ENCODE measurements at places on chromosomes 3 and 15. TPM values are rescaled to one million over a fixed set of nuclear protein-coding genes. Genes with fewer than 3 reads are reported as not detected.

DNA sequence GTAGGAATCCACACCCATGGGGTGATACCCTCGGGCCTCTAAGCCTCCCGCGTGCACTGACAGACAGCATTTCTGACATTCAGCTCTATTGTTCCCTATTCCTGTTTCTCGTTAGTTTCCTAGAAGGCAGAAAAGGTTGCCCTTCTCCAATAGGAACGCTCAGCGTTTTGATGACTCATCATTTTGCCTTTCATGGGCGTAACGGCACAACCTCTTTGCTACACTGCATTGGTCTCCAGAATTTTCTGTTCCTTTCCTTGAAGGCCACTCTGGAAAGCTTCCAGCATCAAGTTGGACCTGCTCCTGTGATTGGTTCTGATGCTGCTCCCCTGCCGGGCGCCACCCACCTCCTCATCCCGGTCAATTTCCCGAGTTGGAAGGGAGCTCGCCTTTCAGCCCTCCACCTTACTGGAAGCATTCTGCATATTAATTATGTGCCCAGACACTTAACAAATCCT, 13.0 kb upstream of the TNK2 start:
- no peak overlapping the region for H3K4me3 ChIP-seq
- H3K4me1 ChIP-seq, result no peaks in the 10 kb centered on the region
- H3K36me3 ChIP-seq, result no peaks in the 10 kb centered on the region
- no peak overlapping the region for H3K27ac ChIP-seq

DNA sequence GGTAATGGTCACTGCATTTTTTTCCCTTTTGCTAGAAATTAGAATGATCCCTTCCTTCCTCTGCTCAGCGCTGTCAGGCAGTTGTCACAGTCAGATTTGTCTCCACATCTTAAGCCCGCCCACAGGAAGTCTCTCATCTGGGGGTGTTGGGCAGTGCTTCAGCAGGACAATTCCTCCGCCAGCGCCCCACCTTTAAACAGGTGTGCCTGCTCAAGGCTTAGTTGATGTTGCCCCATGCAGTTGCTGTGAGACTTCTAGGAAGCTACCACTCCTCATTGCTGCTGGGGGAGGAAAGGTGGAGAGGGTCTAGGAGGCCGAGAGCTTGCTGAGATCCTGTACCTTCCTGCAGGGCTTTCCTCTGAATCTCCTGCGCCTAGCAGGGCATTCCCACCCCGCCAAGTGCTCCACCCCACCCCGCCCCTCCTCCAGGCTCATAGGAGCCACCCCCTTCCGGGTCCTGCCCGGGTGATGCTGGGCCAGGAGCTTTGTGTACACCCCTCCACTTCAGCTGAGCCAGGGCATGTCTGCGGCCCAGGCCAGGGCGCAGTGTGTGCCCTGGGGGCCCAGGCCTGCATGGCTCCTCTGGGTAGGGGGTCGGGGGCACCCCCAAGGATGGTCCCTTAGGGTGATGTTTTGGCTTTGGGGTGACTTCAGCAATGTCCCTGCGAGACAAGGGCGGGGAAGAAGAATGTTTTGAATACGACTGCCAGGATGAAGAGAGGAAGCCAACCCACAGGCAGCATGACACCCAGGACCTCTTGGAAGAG, 68.7 kb downstream of the TRAK1 start:
- peak; percentile 78 for DNase-seq
- H3K4me1 ChIP-seq, result peaks cover 54% of the 10 kb centered on the region
- H3K4me3 ChIP-seq, result peak overlapping the region; percentile 59

DNA sequence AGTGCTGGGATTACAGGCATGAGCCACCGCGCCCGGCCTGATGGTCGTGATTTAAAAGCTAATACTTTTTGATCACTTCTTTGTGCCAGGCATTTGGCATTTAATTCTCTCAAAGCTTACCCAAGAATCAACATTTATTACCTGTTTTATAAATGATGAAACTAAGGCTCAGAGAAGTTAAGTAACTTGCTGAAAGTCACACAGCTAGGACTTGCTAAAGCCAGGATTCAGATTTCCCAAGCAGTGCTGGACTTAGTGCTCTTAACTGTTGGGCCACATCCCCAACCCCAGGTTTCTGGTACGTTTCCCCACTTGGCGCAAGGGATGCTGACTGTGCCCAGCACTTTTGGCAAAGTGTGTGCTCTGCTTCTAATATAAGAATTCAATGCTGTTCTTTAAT, 10.5 kb downstream of the GRK7 start:
- H3K27me3 ChIP-seq, result no peaks in the 10 kb centered on the region
- no peaks in the 10 kb centered on the region for H3K4me1 ChIP-seq
- H3K36me3 ChIP-seq, result no peaks in the 10 kb centered on the region
- H3K27ac ChIP-seq, result no peak overlapping the region

GRCh38 chr3:107987036-107987939, 103.5 kb downstream of the CD47 start:
- DNase-seq, result no peak
- no peak overlapping the region for H3K27ac ChIP-seq
- H3K4me1 ChIP-seq, result peaks cover 38% of the 10 kb centered on the region
- peaks cover 2% of the 10 kb centered on the region for H3K36me3 ChIP-seq
- H3K4me3 ChIP-seq, result no peak overlapping the region
- H3K27me3 ChIP-seq, result no peaks in the 10 kb centered on the region

The PEX11A gene
- total RNA-seq, result 1.4 TPM

The CCR3 gene
- total RNA-seq, result 0.34 TPM

DNA sequence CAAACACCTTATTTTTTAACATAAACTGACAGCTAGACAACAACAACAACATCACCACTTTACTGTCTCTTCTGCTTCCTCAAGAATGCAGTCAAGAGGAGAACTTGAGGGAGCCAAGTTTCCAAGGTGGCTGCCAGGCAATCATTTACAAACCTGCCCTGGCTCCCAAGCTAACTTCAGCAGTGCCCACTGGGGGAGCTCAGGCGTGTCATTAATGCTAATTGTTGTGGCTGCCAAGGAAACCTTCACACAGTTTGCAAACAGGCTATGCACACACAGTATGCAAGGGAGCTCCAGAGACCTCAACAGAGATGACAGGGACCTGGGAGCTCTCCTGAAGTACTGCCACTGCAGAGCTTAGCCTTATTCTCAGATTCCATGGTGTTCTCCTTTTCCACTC, 2.1 kb downstream of the DZIP1L start:
- no peak for DNase-seq
- no peak overlapping the region for H3K27ac ChIP-seq

The FAM3D gene
- not detected for total RNA-seq

DNA sequence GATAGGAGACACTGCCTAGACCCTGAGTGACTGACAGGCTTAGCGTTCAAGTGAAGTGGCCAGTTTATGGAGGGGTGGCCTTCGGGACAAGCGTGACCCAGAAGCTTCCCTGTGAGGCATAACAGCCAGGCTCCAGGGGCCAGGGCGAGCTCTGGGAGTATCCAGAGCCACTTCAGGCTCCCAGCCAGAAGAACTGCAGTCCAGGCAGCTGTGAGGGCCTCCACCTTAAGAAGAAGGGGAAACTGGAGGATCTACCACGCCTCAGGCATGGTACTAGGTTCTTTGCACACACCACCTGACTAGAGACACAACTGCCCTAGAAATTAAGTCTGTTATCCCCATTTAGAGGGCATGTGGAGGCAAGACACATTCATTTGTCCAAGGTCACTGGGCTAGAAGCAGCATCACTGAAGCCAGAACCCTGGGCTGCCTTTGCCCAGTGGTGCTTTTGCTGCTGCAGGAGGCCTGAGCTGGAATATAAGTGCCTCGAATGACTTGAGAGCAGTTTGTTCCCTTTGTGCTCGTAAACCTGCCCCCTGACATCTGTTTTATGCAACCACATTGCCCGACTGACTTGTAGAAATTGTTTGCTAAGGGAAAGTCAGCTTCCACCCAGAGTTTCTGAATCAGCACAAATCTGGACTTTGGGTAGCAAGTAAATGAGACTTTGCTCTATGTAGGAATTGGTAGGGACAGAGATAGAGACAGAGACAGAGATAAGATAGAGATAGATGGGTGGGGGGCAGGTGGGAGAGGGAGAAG, 23.3 kb downstream of the RASGRF1 start:
- H3K27me3 ChIP-seq, result peaks cover 3% of the 10 kb centered on the region
- no peaks in the 10 kb centered on the region for H3K4me1 ChIP-seq
- DNase-seq, result no peak
- no peak overlapping the region for H3K4me3 ChIP-seq

DNA sequence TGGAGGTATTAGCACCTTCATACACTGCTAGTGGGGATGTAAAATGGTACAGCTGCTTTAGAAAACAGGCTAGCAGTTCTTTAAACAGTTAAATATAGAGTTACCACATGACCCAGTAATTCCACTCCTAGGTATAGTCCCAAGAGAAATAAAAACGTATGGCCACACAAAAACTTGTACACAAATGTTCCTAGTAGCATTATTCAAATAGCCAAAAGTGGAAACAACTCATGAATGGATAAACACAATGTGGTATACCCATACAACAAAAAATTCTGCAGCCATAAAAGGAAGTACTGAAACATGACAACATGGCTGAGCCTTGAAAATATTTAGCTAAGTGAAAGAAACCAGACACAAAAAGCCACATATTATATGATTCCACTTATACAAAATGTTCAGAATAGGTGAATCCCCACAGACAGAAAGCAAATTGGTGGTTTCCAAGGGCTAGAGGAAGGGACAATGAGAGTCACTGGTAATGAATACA, 40.8 kb upstream of the KLF13 start:
- H3K36me3 ChIP-seq, result peaks cover 13% of the 10 kb centered on the region
- H3K4me1 ChIP-seq, result peaks cover 2% of the 10 kb centered on the region
- H3K4me3 ChIP-seq, result no peak overlapping the region
- DNase-seq, result no peak
- H3K27me3 ChIP-seq, result peaks cover 9% of the 10 kb centered on the region

The LIPC gene
- total RNA-seq, result 4.4 TPM

The IGF1R gene
- 10.6 TPM for total RNA-seq

DNA sequence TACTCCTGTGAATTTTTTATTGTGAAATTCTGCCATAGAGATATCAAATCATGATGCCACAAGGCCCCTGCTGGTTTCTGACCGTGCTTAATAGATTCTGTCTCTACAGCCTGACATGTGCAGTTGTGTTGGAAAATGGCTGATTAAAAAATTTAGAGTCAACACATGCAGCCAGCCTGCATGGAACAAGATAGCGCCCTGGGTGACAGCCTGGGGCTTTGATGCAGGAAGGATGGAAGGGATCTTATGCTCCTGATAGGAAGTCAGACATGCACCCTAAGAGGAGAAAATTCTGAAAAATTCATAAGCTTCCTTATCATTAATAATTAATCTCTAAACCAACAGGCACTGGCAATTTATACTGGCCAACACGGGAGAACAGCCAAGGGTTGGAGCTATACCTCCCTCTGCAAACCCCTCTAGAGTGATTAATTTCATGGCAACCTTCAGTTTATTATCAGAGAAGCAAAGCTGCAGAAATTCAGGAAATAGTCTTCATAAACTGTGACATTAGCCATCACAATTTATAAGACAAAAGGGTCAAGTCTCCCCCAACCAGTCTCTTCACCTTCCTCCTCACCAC, 198.4 kb downstream of the CADPS start:
- no peak overlapping the region for H3K4me3 ChIP-seq
- H3K4me1 ChIP-seq, result no peaks in the 10 kb centered on the region
- no peak overlapping the region for H3K27ac ChIP-seq
- H3K36me3 ChIP-seq, result no peaks in the 10 kb centered on the region

The HIGD2B gene
- 0.24 TPM for total RNA-seq
